ENCODE measurements at places on chromosomes 11 and 22. TPM values are rescaled to one million over a fixed set of nuclear protein-coding genes. Genes with fewer than 3 reads are reported as not detected.

Gene NUDT8
- total RNA-seq, result 15.7 TPM

Gene SCGB1A1
- not detected for total RNA-seq

Gene ALDH3B2
- total RNA-seq, result not detected

GRCh38 chr11:43931717-43932039 lies 10.8 kb upstream of the C11orf96 start:
- no peak for DNase-seq

DNA sequence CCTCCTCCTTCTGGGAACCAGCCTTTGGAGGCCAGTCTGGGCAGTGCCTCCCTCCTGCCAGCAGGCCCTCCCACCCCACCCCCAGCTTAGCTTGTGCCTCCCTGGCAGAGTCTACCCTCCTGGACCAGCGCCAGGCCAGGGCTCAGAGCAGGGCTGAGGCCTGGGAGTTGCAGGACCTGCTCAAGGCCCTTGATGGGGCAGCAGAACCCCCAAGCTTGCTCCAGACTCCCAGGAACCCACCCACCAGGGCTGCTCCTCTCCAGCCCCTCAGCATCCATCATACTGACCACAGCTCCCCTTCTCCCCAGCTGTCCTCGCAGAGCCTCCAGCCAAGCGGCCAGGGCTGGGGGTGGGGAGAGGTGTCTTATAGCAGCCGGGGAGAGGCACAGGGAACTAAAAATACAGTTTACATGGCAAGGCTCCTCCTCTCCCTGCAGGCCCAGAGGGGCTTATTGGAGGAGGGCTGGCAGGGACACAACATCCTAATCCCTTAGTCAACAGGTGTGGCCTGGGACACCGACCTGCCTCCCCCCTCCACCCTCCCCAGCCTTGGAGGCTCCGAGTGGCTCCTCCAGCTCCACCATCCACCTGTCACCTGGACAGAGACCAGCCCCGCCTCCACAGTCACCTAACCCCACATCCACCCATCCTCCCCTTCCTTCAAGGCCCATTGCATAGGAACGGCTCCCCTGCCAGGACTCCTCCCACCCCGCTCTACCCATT lies 5.2 kb upstream of the MB start:
- DNase-seq, result peak; percentile 27

DNA sequence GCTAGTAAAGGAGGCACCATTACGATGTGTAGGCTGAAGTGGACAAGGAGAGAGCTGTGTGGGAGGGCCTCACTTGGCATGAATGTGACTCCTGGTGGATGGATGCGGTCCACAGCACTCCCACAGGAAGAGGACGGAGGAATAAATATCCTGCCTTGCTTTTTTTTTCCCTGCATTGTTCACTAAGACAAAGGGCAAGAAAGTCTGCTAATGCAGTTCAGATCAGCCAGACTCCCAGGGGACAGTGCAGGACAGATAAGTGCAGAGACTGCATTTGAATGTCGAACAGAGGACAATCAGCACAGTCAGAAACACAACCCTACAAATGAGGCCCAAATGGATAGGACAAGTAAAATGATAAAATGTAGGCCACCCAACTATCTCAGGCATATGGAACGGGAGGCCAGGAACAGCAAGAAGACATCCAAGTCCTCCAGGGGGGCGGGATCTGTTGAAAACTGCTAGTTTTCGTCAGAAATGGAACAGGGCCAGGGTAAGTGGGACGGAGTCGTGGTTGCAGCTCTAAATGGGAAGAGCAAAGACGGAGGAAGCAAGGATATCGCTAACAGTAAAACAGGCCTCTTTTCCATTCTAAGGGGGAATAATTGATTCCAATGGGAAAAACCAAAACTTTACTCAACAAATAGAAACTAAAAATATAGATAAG lies 25.2 kb upstream of the OR8B8 start:
- no peak for DNase-seq

GRCh38 chr11:130906616-130907015 lies 9.7 kb downstream of the SNX19 start:
- DNase-seq, result no peak

- no peak for DNase-seq
These were observed 453.7 kb downstream of the INSC start for GRCh38 chr11:15568440-15568839.

DNA sequence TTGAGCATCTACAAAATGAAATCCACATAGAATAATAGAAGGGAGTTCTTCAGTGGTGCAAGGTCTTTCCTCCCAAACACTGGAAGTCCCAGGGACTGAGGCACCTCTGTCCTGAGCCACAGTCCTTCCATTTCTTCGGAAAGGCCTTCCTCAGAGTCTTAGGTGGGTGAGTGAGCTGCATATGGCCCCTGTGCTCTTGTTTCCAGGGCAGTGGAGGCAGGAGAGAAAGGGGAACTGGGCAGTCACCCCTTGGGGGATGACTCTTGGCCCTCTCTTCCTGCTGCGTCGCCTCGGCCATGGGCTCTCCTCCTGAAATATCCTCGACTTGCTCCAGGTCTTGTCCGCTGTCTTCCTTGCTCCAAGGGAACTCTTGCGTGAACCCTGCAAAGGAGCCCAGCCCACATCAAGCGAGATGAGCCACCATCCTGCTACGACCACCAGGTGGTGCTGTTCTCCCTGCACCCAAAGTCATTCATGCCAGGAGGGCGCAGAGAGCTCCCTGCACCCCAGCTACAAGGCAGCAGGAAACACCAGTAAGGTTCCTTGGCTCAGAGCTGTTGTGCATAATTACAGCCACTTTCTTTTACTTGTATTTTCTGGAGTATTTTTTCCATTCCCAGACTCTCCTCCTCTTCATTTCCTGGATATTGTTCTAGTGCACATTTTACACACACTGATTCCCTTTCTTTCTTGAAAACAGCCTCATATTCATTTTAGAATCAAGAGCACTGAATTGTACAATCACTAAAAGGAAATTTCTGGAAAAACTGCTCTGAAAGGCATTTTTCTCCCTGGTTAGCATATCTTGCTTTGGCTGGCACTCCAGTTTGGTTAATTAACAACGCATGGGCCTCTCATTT lies 397.8 kb downstream of the OPCML start:
- peak; percentile 30 for DNase-seq

GRCh38 chr11:67120881-67121710 lies 2.0 kb downstream of the KDM2A start:
- DNase-seq, result no peak

DNA sequence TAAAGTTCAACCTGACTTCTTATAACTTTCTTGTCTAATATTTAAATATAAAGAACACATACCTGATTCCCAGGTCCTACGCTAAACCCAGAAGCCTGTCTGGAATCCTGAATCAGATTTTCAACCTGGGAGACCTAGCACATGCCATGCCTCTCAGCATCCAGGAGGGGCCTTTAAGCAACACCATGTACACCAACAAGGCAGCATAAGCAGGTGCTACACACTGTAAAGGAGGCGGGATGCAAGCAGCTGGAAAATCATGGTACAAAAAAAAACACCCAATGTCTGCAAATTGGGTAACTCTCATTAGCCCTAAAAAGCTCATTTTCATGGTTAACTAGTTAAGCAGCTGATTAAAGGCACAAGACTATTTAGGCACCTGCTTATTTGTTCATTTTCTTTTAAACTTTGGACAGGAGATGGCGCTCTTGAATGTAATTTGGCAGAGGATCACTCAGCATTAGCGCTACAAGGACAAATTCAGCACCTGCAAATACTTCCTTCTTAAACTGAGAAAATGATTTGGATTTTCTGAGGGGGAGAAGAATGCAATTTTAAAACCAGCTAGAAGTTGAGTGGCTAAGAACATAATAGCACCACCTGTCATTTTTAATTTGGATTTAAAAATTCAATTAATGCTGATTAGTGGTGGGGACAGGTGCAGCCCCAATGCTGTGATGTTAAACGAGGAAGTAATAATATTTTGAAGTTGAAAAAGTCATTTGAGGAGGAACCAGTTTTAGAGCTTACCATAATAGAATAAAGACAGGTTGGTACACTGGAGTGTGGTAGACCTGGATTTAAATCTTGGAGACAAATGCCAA lies 104.0 kb downstream of the FAR1 start:
- peak; percentile 64 for DNase-seq

GRCh38 chr11:47318166-47318565 lies 34.3 kb downstream of the MYBPC3 start:
- DNase-seq, result no peak

DNA sequence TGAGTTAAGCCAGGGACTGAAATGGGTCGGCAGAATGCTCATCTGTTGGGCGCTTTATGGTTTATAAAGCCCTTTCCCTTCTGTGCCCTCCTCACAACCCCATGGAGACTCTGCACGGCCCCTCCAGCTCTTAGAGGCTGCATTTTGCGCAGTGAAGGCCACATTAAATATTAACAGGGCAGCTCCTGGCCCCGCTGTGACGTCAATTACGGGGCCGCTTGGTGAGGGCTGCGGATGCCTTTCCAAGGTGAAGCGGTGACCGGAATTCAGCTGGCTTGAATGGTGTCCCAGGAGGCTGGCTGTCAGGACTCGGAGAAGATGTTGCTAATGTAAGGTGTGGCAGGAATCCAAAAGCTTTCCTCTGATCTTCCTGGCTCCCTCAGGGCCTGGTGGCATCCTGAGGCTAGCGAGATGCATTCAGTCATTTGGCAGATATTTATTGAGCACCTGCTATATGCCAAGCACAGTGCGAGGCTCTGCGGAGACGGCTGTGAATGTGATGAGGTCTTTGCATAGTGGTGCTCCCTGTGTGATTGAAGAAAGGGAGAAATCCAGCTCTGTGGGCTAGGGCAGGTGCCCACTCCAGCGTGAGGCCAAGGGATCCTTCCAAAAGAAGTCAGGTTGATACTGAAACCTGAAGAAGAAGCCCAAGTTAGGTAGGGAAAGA lies 10.4 kb upstream of the YWHAH start:
- no peak for DNase-seq

DNA sequence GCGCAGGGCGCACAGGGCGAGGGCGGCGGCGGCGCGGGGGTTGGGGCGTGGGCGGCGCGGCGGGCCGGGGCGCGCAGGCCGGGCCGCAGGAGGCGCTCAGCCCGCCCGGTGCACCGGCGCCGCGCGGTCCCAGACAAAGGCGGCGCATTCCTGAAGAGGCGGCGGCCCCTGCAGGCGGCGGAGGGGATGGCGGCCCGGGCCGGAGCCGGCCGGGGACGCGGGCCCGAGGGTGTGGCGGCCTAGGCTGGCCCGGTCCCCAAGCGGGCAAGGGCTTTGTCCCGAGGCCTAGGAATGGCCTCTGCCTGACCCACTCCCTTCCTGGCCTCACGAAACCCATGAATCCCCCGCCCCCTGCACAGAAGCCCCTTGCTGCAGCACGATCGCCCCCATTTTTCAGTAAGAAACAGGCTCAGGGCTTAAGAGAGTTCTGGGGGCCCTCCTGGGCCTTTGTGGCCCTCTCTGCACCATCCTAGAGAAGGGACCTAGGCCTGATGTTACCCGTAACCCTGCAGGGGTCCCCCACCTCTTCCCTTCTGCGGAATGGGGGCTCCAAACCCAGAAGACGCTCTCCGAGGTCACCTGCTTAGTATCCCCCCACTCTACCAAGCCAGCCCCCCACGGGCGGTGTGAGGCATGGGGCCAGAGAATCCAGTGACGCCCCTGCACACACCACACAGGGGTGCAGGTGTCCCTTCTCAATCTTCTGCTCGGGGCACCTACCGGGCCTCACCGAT lies at the start of gene RTN4R:
Gene RTN4R, minus strand, starts transcription at position 40 of the 734 bp plus-strand sequence. CDS start 226 bp downstream, outside the sequence.
- peak; percentile 14 for DNase-seq

- peak; percentile 65 for DNase-seq
These were observed 536.6 kb downstream of the SOX6 start for GRCh38 chr11:15819679-15820286.

DNA sequence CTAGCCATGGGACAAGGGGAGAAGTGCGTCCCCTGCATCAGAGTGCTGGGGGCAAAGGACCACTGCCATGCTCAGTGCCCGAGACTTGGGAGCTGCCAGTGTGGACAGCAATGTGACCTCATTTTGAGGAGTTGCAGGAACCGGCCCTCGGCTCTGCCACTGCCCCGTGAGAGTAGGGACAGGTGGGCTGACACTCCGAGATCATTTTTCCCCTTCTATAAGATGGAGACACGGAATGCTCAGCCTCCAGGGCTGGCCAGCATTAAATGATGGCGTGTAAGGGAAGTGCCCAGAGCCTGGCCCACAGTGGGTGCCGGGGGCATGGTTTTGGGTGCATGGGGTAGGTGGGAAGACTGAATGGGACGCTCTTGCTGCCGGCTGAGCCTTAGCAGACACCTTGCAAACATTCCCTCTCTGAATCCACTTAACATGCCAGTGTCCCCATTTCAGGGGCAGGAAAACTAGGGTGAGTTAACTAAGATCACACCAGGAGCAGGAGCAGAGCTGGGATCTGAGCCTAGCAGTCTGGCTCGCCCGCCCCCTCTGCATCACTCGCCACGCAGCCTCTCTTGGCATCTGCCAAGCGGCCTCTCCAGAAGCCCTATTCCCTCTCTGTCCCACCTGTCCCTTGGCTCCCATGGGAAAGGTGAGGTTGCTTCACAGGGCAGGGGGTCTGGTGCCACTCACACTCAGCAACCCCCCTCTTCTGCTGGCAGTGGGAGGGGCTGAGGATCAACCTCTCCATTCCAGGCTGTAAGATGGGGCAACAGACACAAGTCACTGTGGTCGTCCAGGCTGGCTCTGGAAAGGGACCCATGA lies 13.6 kb downstream of the NPTXR start:
- no peak for DNase-seq

GRCh38 chr11:78708388-78708787 lies 133.7 kb upstream of the NARS2 start:
- no peak for DNase-seq

DNA sequence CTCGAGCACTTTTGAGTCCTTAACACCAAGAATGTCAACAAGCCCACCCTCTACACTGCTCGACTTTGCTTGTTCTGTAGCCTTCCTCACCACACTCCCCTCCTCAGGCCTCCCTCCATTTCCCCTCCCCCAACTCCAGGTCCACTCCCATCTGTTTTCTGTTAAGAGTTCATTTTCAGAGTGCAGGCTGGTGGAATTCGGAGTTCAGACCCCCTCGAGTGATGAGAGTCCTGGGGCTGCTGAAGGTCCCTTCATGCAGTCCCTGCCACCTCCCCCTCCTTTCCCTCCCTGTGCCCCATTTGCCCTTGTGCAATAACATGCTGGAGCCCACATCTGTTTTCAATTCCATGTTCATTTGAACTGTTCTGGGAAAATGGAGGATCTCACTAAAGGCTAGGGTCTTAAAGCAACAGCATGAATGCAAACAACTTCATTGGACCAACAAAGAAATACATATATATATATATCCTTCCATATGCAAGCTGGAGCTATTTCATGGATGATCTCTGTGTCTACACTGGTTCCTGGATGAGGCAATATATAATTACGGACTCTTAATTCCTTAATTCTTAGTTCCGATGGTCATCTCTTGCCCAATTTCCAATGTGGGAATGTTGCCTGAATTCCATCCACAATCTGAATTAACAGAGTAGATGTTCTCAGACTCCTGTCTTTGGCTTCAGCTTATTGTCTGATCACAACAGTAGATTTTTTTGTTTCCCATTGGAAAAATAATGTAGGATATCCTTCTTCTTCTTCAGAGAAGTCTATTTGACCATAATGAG lies 340.4 kb downstream of the ETS1 start:
- DNase-seq, result no peak

- DNase-seq, result no peak
These were observed 278.2 kb downstream of the RAB38 start for GRCh38 chr11:87897071-87897470.

DNA sequence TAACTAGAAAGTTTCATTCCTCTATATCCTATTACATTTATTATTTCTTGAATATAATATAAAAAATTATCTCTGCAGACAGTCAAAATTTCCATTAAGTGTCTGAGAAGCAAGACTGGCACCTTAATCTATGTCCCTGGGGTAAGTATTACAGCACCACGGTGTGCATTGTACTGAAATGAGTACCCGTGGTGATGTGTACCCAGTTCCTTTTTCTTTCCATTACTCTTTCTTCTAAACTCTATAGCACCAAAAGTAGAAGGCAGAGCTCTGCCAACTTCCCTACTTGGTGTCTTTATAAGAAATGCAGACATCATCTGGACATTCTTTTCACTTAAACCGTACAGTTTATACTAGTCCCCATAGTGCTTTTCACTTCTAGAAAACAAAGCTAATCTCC lies 161.7 kb downstream of the GUCY1A2 start:
- no peak for DNase-seq

Measured in H4 (cell line).